ENCODE measurements at places on chromosomes 3 and 15.

GRCh38 chr3:125150525-125151441 is 61.8 kb downstream of the SLC12A8 start:
- peak; percentile 72 for DNase-seq

- DNase-seq = no peak
Observed at GRCh38 chr3:41503998-41504623, 304.8 kb downstream of the CTNNB1 start.

DNA sequence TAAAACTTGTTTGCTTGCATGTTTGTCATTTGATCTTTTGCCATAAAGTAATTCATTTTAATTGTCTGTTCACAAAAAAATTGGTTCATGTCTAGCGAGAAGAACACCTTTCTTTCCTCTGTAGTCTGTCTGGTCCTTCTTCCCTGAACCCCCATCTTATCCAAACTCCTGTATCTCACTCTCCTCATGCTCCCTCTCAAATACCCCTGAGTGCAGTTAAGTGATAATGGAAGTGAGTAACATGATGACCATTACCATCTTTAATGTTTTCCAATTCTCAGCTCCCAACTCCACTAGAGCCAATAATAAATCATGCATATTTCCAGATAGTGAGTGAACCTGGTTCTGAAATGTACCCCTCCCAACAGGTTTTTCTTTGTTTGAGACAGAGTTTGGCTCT is 14.2 kb upstream of the KCNMB3 start:
- no peak for DNase-seq

DNA sequence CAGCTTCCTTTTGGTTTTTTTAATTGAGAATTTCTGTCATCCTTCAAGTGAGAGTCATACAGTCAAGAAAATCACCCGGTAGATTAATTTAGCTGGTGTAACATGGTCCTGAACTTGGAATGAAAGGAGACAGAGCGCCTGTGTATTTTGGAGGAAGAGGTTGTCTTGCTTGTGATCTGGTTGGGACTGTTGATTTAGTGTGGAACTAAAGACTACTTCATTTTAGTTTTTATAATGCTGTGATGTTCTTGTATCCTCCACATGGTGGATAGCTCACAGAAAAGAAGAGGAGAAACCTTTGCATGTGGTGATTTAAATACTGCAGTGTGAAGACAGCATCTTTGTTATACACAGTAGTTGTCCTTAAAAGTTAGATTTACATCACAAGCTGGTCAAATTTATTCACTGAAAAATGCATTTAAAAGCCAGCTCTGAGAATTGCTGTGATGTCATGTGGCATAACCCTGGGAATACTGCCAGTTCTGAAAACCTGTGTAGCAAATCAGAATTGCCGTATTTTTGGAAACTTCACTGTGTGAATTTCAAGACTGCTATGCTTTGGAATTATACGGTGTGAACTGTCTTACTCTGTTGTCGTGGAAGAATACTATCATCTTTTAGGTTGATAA is 268.5 kb downstream of the PTPRG start:
- peak; percentile 39 for DNase-seq

DNA sequence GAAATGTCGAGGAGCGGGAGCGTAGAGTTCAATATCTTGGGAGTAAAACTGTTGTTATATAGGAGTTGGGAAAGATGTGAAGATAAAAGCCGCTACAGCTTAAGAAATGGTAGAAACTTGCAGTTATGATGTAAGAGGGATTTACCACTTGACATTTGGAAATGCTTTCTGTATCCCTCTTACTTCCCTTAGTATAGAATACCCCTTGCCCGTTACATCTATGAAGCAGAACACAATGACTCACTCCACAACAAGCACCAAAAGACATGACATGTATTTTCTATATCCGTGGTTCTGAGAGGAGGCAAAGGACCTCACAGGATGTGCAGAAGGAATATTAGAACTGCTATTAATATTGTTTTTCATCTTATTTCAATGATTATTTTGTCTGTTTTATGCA is 254.2 kb upstream of the NR2F2 start:
- no peak for DNase-seq

DNA sequence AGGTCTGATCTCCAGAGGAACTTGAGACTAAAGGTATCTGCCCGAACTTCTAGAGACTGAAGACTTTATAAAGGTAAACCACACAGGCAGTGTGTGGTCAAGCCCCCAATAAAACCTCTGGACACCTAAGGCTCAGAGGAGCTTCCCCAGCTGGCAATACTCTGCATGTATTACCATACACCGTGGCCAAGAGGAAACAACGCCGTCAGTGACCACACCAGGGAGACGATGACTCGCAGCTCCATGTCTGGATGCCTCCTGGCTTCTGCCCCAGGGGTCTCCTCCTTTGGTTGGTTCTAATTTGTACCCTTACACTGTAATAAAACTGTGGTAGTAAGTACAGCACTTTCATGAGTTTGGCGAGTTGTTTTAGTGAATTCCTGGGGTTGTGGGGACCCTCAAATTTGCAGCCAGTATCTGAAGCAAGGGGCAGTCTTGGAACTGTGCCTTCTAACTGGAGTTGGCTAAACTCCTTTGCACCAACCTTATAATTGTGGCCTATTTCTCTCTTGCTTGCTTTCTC is 32.1 kb upstream of the BCL2L10 start:
- DNase-seq = no peak

DNA sequence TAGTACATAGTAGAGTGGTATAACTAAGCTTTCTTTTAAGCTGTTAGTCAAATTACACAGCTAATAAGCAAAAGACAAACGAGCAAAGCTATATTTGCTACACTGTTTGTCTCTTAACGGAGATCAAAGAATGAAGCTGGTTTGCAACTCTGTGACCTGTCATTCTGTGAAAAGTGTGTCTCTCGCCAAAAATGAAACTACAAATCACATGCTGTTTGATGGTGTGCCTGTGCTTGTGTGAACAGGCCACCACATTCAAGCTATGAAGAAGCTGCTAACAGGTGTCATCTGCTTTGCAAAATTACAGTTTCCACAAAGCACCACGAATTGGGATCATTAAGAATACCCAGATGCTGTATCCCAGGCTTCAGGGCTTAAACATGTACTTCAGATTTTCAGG is 667.8 kb upstream of the NAALADL2 start:
- no peak for DNase-seq

- no peak for DNase-seq
Observed at GRCh38 chr15:98728811-98729160, 80.4 kb downstream of the IGF1R start.

DNA sequence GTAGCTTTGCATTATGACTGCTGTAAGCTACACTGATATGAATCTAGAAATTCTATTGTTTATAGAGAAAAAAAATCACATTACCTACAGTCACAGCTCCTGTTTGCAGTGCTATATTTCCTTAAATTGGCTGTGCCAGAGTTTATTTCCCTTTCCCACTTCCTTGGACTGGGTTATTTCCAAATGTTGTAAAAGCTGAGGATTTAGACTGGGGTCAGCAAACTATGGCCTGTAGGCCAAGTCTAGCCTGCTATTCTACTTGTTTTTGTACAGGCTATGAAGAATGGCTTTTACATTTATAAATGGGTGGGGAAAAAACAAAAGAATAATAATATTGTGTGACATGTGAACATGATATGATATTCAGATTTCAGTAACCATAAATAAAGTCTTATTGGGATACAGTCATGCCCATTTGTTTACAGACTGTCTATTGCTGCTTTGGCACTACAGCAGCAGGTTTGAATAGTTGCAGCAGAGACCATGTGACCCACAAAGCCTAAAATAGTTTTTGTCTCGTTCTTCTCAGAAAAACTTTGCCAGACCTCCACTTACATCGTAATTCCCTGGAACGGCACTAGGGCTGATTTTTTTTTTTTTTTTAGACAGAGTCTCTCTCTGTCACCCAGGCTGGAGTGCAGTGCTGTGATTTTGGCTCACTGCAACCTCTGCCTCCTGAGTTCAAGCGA is 7.8 kb downstream of the GLDN start:
- DNase-seq = peak; percentile 31

DNA sequence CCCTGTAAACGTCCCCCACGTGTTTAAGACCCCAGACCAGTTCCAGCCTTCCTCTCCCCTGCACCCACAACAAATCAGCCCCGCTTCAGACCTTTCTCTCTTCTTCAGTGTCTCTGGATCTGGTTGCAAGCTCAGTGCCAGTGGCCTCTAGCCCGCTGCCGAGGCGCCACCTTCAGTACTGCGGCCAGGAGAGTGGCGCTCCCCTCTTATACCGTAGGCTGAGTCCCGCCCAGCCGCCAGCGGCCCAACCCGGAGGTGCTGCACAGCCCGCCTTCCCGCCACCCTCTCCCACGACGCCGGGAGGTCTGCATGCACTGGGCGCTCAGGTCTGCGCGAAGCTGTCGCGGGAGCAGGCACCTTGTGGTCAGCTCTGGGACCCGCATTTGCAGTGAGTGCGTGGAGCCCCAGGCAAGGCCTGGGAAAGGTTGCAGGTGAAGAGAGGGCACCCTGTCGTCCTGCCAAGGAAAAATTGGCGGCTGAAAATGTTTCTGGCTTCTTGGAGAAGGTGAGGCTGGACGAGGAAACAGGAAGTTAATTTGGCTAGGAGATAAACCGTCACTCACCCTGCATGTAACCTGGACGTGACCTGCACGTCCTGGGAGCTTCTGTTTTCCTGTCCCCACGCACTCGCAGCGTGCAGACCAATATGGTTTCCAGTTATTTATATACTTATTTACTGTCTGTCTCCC is at the start of gene C2CD4B:
C2CD4B (minus strand) TSS at position 182 of the 689 bp plus-strand sequence. CDS start 301 bp downstream, outside the sequence.
- no peak for DNase-seq

GRCh38 chr3:181383760-181384159 is 328.0 kb upstream of the SOX2 start:
- DNase-seq = peak; percentile 74

DNA sequence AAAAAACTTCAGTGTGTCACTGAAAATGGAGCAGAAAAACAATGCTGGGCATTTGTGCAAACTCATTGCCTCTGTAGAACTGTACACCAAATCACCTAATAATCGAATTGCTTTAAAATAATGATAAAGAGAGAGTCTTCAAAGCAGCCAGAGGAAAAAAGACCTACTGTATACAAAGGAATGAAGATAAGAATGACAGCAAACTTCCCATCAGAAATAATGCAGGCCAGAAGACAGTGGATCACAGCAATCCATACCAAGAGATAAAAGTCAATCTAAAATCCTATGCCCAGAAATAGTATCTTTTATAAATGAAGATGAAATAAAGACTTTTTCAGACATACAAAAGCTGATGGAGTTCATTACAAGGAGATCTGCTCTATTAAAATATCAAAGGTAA is 134.7 kb upstream of the VEPH1 start:
- DNase-seq = no peak

DNA sequence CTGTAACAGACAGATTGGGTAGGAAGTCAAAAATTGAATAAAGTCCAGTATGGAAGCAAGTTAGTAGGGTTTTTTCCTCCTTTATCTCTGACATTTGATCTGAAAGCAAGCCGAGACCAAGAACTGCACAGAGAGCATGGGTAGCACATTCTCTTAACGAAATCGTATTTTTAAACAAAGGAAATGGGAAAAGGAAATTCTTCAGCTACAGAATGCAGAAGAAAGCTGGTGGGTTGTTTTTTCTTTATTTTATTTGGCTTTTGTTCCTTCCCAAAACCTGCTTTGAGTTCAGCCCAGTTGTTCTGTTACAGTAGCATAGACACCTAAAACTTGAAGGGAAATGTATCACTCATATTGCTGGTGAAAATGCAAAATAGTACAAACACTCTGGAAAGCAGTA is 397.0 kb downstream of the GBE1 start:
- DNase-seq = no peak

DNA sequence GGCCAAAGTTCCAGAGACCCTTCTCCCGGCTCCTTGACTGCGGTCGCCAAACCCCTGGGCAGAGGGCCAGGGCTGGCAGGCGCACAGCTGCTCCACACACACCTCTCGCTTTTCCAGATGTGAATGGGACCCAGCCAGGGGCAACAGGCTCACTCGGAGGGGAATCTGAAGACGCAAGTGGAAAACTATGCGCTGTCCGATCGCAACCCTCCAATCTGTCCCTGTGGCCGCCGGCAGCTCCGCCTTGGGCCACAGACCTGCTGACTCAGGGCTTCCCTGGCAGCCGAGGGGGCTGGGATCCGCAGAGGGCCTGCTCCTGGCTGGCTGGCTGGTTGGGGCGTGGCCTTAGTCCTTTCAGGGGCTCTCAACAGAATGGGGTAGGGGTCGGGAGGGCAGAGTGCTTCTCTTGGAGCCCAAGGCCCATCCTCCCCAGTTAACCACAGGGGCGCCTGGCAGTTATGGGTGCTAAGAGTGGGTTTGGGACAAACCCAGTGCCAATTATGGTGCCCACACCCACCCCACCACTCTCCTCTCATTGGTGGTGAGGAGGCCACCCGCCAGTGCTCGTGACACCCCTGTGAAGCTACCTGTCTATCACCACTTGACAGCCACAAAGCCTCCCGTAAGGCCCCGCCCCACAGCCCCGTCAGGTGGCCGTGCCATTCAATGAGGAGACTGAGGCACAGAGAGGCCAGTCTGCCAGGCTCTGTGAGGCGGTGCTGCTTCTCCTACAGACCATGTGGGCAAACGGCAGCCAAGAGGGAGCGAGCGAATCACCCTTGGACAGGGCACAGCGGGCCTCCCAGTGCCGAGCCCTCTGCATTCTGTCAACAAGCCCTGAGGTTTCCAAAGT is 53.8 kb downstream of the IQSEC1 start:
- no peak for DNase-seq

GRCh38 chr3:100106531-100107141 is 7.7 kb downstream of the FILIP1L start:
- DNase-seq = no peak

DNA sequence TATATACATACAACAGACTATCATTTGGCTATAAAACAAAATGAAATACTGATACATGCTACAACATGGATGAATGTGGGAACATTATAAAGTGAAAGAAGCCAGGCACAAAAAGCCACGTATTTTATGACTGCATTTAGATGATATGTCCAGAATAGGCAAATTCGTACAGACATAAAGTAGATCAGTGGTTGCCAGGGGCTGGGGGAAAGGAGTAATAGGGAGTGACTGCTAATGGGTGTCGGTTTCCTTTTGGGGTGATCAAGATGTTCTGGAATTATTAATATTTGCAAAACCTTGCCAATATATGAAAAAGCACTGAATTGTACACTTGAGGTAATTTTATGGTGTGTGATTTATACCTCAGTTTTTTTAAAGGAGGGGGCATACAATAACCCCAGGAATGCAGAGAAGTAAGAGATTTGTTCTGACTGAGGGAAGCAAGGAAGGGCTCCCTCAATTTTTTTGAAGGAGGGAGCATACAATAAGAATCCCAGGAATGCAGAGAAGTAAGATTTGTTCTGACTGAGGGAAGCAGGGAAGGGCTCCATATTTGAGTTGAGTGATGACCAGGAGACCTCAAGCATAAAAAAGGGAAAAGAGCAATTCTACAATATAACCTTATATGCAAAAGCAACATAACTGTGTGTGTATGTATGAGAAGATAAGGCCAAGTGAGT is 6.2 kb downstream of the PSMD6 start:
- no peak for DNase-seq

DNA sequence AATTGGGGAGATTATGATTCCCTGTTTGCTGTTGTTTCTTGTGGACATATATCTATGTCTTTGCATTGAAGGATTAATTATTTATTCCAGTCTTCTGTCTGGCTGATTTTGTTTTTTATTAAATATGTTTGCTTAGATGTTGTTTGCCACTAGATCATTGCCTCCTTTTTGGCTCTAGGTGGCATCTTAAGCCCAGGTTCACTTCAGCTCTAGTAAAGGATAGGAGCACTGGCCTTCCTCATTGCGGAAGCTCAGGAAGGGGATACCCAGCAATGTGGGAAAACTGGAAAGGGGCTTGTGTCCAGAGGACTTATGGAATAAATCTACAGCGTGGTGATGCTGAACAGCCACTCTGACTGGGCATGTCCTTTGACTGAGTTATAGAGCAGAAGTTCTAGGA is 821.6 kb downstream of the PDCD6IP start:
- no peak for DNase-seq

GRCh38 chr15:70094690-70095311 is 2.9 kb downstream of the TLE3 start:
- DNase-seq = peak; percentile 28

- DNase-seq = peak; percentile 94
Observed at GRCh38 chr15:77944002-77944867, 133.3 kb downstream of the TBC1D2B start.
